ENCODE measurements at places on chromosomes 5 and 9.

GRCh38 chr9:108445431-108446071 lies 410.2 kb downstream of the ACTL7B start:
- no peak for DNase-seq

DNA sequence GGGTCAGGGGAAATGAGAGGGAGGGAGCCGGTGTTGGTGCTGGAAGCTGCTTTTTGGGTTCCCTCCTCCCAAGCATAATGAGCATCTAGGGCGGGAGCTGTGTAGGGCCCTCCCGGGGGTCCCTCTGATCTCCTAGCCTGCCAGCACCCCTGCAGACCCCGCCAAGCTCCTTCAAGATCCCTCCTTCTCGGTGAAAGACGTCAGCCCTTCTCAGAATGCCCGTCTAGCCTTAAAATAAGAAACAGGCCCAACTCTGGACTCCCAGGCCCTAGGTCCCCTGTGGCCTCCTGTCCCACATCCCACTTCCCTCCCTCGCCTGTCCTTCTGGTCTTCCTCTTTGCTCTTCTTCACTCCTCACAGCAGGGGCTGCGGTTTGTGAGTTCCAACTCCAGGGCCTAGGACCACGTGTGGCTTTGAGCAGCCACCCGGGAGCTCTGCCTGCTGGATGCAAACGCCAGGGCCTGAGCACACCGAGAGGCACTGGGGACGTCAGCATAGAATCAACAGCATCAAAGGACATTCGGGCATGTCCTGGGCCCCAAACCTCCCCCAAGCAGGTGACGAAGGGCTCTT lies 8.8 kb upstream of the SCGB3A1 start:
- DNase-seq: no peak

DNA sequence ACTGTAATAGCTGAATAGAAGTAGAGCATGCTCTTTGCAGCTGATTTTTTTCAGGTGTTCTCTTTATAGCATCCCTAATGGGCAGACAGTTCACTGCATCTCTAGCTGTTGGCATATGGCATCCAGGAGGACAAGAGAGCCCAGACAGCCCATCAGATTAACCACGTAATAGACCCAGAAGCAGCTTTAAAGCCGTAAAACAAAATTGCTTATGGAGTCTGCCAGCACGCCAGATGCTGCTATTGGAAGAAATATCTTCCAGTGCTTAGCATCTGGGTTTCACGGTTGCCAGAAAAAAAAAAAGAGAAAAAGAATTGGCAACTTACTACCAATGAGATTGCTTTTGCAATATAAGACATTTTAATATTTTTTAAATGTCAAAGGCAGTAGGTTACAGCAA lies 869.4 kb upstream of the NUDT12 start:
- DNase-seq: no peak

DNA sequence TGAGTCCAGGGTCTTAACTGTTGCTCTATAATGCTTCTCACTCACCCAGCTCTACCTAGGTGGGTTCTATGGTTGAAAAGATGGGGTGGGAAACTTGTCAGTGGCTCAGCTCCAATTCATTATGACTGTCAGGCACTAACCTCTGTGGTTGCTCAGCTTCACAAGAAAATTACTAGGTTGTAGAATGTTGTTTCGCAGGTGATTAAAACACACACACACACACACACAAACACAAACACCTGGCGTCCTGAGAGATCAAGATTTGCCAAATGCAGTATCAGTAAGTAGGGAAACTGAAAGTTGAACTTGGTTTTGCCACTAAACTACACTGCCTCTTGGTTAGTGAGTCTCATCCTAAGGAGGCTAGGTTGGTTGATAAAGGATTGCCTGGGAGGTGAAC lies 2.8 kb downstream of the MCCC2 start:
- DNase-seq: no peak

DNA sequence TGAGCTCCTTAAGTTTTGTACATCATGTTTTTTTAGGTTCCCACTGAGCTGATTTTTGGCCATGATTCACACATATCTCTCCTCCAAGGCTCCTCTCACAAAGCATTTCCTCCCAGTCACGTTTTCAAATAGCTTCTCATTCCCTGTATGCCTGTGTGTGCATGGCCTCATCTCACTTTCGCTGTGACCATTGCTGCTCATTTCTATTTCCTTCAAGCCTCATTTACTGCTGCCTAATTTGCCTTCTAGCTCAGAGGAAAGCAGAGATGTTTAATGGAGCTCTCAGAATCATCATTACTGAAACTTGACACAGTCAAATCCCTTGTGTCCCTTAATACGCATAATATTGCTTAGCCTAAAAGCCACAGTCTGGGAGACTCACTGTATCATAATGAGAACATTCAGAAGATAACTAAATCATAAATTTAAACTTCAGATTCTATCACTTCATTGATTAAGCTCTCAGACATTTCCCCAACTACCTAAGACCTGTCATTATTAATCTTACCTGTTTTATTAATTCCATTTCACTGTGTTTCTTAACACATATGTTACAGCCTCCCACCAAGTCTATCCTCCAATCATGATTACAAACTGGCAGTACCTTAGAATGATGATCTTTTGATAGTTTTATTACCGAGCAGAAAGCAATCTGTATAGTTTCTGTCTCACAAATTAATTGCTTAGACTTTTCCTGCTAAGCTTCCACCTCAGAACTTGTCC lies 278.3 kb upstream of the PTGER4 start:
- DNase-seq: no peak

GRCh38 chr5:103513701-103514100 lies 48.9 kb downstream of the NUDT12 start:
- no peak for DNase-seq

DNA sequence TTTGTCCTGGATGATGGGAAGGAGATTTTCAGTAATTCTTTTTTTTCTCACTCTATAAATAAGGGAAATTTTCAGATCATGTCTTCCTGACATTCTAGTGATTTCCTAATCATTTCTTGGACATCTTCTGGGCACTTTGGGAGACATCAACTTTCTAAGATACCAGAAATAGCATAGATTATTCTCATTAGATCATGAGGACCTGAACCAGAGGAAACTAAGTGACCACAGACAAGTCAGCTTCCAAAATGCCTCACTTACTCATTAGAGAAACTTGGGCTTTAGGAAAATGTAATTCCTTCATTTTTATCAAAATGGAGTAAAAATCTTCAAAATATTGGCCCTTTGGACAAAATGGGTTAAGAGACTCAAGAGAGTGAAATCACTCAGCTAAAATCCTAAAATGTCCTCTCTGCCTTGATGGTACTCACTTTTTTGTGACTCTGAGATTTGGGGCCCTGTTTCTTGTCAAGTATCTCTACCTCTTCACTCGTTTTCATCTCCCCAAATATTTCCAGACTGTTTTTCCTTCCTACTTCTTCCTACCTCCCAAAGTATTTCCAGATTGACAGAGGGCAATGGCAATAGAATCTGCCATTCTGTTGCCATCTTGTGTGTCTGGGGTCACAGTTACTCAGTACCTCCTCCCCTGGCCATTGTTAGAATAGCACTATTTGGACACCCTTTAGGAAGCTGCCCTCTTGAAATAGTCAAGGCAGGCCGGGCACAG lies 194.5 kb downstream of the NR3C1 start:
- DNase-seq: no peak

DNA sequence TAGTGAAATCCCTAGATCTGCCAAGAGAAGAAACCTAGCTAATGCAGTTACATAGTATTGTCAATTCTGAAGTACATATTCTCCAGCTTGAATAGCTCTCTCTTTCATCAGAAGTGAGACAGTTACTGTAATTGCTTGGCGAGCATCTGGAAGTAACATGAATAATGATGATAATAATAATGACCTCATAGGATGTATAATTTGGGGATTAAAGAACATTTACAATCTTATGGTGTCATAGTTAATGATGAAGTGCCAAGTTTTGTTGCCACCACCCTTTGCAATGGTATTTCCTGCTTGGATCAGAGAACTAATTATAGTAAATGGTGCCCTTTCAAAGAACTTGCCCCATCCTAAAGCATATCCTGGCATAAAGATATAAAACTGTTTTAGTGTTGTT lies 201.4 kb downstream of the ADAMTSL1 start:
- DNase-seq: no peak

DNA sequence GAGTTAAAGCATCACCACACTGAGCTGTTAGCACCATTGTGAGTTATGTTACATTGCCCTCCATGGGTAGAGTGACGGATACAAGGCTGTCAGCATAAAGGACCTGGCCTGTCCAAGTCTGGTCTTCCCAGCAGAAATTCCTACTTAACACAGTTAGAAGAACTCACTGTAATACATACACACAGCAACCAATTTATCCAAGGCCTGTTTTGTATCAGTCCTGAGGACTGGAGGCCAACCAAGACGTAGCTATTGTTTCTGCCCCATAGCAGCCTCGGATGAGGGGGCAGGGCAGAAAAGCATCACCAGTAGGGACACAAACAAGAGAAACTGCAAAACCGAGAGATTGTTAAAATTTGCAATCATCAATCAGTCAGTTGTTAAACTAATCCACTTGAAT lies 66.0 kb upstream of the CKMT2 start:
- DNase-seq: no peak

DNA sequence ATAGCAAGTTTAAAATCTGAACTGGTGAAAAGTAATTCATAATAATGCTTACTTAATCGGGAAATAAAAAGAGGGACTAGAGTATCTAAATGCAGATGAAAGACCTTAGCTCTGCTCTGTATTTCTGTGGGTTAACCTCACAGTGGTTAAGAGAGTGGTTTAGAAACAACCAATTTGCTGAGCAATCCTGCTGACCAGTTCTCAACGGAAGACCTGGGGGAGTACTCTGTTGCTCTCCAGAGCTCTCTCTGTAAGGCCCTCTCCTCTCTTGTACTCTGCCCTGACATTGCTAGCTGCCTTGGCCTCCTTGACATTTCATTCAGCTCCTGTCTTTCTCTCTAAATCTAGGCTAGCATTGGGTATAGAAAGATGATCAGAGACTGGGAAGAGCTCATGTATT lies 1186.6 kb upstream of the SEMA6A start:
- DNase-seq: no peak

DNA sequence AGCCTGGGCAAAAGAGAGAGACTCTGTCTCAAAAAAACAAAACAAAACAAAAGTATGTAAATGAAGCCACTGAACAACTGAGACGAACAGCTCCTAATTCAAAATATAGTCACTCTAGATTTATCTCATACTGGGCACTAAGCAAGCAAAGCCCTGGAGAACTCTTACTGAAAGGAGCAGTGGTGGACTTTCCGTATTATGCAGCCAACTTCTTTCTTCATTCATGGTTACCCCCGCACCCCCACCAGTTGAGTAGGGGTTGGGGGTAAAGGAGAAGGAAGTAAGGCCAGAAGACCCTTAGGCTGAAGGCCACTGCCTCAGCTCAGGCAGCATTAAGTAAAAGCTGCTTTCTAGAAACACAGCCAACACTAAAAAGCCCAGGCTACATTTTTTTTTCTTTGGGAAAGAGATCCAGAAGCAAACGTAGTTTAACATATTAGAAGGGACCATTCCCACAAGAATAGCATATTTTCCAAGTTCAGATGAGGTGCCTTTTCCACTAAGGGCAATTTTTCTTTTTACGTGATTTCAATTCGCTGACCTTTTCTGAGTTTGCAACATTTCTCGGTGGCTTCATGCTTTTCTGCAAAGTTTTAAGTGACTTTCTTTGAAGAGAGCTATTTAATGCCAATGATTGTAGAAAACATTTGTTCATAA lies 55.3 kb downstream of the MAPKAP1 start:
- DNase-seq: no peak

DNA sequence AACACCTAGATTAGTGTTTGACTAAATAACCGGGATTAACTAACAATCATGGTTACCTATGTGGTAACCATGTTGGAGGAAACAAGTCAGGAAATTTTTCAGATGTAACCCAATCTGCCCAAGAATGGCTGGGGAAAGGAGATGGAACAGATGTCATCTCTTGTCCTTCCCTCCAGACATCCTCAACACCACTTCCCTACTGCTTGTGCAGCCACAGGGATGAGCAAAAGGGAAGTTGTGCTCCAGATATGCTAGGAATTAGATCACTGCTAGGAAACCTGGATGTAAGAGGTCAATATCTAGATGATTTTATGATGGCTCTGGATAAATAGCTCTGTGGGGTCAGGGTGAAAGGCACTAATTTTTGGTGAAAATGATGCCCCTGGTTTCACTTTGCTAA lies 61.3 kb upstream of the ELL2 start:
- no peak for DNase-seq

DNA sequence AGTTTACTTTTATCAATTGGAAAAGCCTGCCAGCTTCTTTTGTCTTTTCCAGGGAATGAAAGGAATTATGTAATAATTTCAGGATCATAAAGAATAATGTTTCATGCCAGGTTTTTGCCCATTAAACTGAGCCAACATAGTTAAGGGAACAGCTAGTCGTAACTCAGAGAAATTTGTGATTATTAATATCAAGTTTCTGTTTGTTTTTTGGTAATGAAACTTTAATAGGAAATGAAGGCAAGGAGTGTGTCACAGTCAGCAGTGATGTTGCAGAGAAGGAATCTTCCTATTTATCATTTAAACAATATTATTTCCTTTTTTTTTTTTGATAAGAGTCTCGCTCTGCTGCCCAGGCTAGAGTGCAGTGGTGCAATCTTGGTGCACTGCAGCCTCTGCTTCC lies 10.7 kb downstream of the NFIL3 start:
- no peak for DNase-seq

DNA sequence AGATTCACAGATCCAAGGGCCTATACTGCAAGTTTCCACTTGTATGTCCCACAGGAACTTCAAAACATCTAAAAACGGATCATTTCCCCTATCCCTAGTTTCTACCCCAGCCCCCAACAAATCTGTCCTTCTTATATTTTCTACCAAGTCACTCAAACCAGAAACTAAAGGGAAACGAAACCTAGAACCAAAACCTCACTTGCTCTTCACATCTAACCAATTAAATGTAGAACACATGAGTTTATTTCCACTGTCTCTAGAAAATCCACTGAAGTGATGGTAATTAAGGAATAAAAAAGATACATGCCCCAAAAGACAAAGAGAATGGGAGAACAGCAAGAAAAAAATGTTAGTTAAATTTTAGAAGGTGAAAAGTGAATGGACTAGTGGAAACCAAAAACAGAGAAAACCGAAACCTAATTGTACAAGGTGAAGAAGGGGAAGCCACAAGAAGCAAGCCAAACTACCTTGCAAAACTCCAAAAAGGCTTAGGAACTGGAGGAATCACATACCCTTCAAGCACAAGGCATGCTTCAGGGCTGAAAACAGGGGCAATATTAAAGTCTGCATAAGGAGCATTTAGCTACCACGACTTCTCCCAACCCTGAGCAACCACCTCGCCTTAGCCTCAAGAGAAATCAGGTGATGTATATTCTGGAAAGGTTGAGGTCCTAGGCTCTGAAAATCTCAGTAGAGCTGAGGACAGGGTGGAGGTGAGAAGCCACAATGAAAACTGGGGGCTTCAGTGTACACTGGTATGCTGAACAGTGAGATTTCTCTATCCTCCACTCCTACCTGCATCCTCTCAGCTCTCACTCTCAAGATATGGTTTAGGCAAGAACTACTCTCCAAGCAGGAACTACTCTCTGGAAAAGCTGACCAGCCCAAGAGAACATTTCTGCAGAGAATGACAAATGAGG lies 11.1 kb downstream of the SMU1 start:
- DNase-seq: no peak
